ENCODE measurements at places on chromosomes 5 and 9. TPM values are rescaled to one million over a fixed set of nuclear protein-coding genes. Genes with fewer than 3 reads are reported as not detected.

KCTD16 gene
- 0.16 TPM for total RNA-seq

IFNA13 gene
- not detected for total RNA-seq

SLC6A18 gene
- total RNA-seq: not detected

TMOD1 gene
- total RNA-seq: 0.69 TPM

DPH7 gene
- 53.7 TPM for total RNA-seq

NMUR2 gene
- total RNA-seq: not detected

PPP3R2 gene
- not detected for total RNA-seq

MSANTD3 gene
- total RNA-seq: 34.5 TPM

CDO1 gene
- 21.2 TPM for total RNA-seq

ENTREP1 gene
- total RNA-seq: 11.6 TPM

SLC4A9 gene
- not detected for total RNA-seq

BRIX1 gene
- total RNA-seq: 69.2 TPM

NUDT2 gene
- 9.5 TPM for total RNA-seq
